Natural killer cell treated with Interleukin-12 subunit alpha and Interleukin-12 subunit beta and Interleukin-15 and Interleukin-18, amount 100 ng/mL, for 72 hours (primary cell): ENCODE measurements at places on chromosomes 16 and 17.
A peak's percentile ranks its signal among the peaks of the same experiment; 100 is the strongest.

GRCh38 chr17:47335101-47335936, 11.6 kb downstream of the EFCAB13 start:
- no peak for DNase-seq

DNA sequence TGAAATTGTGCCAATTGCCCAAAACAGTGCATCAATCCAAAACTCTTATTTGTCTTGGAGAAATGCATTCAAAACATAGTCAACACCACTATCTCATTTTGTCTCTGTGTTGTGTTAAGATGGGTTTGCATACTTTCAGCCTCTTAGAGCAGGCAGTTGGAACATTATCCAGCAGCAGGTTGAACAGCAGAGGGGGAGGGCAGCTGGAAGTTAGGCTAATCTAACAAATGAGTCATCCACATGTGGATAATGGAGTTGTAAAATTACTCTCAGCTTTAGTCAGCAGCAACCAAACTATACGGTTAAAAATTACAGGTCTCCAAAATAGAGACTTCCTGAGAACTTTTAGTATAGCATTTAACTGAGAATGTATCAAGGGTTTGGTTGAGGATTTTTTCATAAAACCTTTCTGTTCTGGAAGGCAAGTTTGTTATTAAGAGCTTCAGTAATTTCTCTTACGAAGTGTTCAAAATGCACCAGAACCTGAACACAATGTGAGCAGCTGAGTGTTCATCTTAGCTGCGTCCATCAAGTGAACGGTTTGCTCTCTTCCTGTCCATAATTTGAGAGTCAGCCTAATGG, 46.3 kb downstream of the PRKCA start:
- DNase-seq, result no peak

DNA sequence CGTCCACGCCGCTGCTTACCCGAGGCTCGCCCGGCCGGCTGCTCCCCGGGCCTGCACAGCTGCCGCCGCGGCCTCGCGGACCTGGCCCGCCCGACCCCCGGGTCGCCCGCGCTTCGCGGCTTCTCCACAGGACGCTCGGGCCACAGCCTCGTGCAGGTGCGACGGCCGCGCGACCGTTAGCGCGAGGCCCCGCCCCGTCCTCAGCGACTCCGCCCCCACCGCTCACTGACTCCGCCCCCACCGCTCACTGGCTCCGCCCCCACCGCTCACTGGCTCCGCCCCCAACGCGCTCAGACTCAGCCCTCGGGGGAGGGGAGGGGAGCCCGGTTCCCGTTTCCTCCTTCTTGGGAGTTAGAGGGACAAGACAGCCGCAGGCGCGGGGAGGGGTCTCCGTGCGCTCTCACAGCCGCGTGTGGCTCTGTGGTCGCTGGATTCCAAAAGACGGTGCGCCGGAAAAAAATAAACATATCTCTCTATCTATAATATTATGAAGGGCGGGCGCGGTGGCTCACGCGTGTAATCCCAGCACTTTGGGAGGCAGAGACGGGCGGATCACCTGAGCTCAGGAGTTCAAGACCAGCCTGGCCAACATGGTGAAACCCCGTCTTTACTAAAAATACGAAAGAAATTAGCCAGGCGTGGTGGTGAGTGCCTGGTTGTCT, at the start of gene MEIOB:
Gene MEIOB, minus strand, starts transcription at position 191 of the 662 bp plus-strand sequence. CDS start 3,989 bp downstream, outside the sequence.
- DNase-seq, result no peak

GRCh38 chr16:71288570-71288889, 672 bp downstream of the CMTR2 start:
- DNase-seq, result no peak

GRCh38 chr16:69367980-69368379, 16.4 kb upstream of the TMED6 start:
- no peak for DNase-seq

GRCh38 chr17:78680436-78680835, 101.6 kb downstream of the CYTH1 start:
- DNase-seq, result no peak

DNA sequence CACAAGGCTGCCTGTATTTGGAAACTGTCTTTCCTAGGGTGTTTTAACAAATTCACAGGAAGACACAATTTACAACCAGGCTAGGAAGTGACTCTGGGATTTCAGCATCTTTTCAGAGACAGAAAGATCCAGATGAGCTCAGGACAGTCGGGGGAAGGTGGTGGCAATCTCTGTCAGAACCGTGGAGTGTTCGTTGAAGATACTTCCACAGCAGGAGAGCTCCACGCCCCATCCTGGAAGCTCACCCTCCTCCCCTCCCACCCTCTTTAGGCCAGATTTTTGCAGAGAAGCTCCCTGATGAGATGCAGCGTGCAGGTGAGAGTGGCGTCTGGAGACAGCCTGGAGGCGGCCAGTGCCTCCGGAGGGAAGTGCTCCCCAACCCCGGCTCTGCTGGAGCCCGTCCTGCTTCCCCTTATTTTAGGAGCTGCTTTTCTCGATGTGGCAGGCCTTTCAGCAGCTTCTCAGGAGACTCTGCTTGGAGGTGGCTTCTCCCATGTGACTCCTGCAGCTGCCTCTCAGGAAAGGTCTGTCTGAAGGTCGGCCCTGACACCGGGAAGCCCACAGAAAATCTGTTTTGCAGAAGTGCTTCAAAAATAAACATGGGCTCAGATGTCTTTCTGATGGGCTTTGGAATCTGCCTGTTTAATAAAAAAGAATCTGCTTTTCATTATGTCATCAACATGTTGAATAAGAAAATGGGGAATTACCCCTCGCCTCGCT, 186.4 kb upstream of the CHMP6 start:
- peak; percentile 50 for DNase-seq

DNA sequence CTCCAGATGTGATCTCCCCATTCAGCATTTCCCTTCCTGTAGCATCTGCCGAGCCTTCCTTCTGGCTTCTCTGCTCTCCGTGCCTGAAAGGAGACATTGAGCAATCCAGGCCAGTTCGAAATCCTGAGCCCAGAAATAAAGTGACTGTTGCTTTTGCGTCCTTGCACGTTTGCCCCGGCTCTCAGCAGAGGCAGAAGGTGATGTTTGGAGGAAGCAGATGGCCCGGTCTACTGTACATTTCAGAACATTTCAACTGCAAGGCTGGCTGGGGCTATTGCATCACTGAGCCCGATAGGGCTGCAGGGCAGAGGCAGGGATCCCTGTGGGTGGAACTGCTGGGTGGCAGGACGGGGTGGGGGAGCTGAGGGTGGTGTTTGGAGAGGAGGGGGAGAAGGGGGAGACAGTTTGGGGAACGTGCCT, 29.4 kb downstream of the IRF8 start:
- no peak for DNase-seq

DNA sequence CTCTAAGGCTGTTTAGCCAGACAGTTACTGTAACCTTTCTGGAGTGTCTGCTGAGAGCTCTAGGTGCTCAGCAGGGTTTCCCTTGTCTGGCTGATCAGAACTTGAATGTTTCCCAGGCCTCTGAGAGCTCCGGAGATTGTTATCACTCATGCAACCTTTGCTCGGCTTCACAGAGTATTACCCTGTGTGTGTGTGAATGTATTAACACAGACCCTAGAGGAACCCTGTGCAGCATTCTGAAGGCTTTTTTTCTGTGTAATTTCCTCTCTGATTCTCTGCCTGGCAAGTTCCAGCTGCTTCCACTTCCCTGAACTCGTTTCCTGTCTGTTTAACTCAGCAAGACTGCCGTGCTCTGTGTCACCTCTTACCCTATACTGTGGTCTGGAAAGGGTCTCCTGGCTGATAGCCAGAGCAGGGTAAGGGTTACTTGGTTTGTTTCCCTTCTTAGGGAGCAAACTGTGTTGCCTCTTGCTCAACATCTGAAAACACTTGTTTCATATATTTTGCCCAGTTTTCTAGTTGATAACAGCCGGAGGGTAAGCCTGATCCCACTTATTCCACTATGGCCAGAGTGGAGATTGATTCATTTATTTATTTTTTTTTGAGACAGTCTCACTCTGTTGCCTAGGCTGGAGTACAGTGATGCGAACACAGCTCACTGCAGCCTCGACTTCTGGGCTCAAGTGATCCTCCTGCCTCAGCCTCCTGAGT, 21.7 kb downstream of the PRMT7 start:
- DNase-seq, result no peak

DNA sequence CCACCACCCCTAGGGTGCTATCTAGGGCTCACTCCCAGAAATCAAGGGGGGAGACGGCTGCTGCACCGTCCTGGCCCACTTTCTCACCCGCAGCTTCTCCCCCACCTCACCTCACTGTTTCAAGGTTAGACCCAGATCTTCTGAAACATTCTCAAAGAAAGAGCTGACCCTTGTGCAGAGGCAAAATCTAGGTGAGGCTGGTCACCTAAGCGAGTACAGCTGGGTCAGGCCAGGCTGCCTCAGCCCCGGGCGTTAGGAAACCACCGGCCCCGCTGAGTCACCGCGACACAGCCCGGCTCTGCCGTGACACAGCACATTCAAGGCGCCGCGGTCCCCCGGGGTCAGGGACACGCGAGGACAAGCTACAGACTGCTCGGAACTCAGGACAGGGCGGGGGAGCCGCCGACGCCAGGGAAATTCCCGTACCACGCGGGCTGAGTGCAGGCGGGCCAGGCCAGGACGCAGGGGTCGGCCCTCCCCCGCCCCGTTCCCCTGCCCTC, 27.1 kb downstream of the GNPTG start:
- peak; percentile 92 for DNase-seq

DNA sequence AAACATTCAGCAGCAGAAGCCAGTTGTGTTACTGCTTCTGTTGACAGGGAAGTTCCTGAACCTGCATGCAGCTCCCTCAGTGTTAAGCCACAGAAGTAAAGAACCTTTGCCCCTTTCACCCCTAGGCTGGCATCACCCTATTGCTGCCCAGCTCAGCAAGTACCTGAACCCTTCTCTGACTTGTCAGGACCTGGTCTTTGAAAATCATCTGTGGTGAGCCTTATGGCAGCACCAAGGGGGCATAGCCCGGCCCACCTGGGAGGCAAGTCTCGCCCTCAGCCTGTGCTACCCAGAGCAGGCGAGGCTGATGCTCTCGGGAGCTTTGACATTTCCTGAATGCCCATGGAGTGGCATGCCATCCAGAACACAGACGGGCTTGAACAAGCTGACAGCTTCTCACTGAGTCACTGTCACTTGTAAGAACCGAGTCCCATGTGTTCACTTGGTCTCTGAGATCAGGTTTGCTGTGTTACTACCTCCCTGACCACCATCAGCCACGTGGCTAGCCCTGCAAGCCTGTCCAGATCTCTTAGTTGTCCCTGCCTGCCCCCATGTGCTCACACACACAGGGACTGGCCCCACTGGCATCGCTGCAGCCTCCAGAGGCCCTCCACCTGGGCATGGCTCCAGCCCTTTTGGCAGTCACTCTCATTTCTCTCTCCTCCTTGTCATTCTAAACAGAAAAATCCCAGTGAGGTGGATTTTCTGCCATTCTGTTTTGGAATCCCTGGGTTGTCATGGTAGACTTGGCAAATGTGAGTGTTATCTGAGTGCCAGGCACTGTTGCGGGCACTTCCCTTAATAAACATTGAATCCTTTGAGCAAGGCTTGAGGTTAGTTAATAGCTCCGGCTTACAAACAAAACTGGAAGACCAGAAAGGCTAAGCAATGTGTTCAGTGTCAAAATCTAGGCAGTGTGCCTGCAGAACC, 2.9 kb upstream of the CARMIL2 start:
- DNase-seq, result peak; percentile 38

GRCh38 chr17:55479903-55480302, 31.3 kb downstream of the SMIM36 start:
- DNase-seq, result no peak

DNA sequence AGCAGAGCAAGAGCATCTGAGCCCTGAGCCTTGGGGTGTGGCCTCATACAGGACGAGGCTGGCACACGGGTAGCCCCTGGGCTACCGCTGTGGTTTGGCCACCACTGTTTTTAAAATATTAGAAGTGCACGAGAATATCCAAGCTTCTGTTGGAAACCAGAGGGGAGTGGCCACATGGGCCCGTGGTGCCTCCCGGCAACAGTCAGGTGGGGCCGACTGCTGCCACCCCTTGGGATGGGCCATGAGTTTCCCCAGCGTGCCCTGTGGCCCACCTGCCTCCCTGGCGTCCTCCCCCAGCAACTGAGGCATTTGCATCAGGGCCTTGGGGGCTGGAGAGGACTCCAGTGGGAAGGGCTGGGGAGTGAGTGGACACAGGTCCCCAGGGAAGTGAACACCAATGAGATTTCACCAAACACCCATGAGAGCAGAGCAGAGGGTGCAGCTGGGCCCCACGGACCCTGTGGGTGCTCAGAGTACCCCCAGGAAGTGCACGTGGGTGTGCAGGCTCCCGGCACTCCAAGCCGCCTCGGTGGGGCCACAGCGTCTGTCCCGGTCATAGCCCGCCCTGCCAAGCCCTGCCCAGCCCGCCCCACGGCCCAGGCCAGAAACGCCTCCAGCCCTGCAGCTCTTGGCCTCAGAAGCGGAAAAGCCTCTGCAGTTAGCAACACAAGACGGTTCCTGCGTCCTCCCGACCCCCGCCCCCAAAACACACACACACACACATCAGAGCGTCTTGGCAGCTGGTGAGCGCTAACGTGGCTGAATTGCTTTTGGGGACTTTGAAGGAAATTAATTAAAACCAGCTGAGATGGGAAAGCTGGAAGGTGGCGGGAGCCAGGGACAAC, 22.7 kb downstream of the ZNF469 start:
- no peak for DNase-seq

DNA sequence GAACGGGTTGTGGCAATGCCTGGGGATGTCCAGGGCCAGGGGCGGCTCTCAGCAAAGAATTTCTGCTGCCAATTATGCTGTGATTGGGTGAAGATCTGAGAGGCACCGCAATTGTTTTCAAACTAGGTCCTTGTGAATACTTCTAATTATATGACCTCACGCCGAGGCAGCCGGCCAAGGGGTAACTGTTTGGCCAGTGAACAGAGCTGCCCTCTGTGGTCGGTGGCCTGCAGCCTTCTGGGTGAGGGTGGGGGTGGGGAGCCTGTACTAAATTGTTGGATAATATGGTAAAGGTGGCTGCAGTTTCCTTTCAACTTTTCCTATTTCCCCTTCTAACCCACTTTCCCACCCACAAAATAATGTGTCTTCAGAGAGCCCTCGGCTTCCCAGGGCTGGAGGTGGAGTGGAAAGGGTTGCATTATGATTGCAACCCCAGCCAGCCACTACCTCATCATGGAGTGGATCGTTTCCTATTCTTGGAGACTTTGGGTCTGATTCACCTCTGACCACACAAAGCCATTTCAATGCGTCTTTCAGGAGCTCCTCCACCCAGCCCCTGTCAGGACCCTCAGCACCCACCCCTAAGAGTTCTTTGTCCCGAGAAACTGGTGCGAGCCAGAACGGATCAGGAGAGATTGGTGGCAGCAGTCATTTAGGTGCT, 2.0 kb upstream of the DNAI2 start:
- no peak for DNase-seq

GRCh38 chr17:78853926-78854394, 13.3 kb upstream of the USP36 start:
- DNase-seq, result no peak

- no peak for DNase-seq
Observed at GRCh38 chr17:57413848-57414651, 157.7 kb downstream of the MSI2 start.

DNA sequence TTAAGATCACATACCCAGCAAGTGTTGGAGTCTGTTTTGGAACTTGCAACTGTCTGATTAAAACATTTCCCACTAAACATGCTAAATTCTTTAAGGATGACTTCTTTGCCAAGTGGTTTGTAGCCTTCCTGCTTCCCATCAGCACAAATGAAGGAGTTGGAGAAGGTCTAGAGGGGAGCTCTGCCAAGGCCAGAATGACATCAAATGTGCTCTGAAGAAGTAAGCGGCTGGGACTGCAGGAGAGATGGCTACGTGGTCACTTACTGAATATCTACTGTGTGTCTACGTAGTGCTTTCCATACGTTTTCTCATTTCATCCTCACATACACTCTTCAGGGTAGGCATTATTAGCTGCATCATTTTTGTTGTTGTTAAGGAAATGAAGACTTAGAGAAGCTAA, 135.7 kb upstream of the NLRP1 start:
- DNase-seq, result no peak
